NB4 (cell line): ENCODE measurements at places on chromosomes 5 and 9.

- DNase-seq = no peak
These were observed 19.0 kb upstream of the GPX3 start for GRCh38 chr5:151001436-151001835.

DNA sequence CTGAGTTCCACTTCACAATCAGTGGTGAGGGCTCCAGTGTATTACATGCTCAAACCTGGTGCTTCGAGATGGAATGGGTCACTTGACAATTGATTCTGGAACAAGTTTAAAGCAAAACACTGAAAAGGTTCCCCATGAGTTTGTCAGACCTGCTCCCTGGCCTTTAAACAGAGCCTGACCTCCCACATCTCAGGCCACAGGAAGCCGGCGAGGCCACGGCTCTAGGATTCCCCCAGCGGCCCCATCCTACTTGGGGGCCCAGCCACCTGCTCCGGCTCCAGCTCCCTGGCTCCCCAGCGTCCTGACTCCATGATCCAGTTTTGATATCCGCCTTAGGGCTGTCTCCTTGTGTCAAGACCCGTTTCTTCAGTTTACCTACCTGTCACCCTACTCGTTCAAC lies 62.0 kb downstream of the TTLL11 start:
- no peak for DNase-seq

- DNase-seq = no peak
These were observed 179.9 kb upstream of the SEMA6A start for GRCh38 chr5:116754556-116754955.

DNA sequence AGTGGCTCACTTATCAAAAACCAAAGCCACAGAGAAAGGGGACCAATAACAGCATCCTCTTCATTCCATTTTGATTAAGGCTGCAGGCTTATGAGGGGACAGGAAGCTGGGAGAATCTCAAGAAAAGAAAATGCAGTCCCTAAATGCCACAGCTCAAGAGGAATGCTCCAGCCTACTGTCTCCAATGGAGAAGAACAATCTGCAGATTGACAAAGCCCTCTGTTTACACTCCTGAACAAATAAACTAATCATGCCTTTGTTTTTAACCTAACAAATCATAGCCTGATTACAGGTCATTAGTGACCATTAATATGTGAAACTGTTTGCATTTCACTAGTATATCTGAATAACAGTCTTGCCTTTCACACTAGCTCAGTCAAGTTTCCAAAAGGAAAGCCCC lies 26.5 kb downstream of the PPP2R2B start:
- no peak for DNase-seq

- no peak for DNase-seq
These were observed 12.9 kb downstream of the SLC6A3 start for GRCh38 chr5:1432296-1432695.

GRCh38 chr9:123753669-123754258 lies 176.2 kb downstream of the DENND1A start:
- no peak for DNase-seq

GRCh38 chr9:134781591-134782302 lies 98.9 kb upstream of the FCN2 start:
- DNase-seq = peak; percentile 45

DNA sequence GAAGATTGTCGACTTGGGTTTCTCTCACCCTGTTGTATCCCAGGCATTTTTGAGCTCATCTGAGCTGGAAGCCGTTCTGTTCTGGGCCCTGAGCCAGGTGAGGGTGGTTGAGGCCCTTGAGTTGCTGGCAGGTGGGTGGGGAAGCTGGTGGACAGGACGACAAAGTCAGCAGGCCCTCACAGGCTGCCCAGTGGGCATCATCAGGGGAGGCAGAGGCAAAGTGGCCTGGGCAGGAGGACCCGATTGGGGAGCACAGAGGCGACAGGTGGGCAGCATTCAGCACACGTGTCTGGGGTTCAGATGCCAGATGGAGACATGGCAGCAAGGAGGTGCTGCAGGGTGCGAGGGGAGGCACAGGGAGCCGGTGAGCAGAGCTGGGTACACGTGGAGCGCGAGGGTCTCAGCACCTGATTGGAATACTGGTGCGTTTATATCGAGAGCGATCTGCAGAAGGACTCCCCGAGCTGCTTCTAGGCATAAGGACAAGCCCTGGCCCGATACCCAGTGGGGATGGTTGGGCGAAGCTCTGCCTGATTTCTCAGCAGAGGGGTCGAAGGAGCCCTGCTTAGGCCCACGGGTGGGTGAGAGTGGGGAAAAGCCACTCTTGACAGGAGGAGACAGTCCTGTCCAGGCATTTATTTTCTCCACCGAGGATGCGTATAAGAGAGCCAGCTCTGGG lies 49.0 kb upstream of the SUSD3 start:
- DNase-seq = no peak

GRCh38 chr5:117393125-117393524 lies 818.5 kb upstream of the SEMA6A start:
- DNase-seq = no peak

DNA sequence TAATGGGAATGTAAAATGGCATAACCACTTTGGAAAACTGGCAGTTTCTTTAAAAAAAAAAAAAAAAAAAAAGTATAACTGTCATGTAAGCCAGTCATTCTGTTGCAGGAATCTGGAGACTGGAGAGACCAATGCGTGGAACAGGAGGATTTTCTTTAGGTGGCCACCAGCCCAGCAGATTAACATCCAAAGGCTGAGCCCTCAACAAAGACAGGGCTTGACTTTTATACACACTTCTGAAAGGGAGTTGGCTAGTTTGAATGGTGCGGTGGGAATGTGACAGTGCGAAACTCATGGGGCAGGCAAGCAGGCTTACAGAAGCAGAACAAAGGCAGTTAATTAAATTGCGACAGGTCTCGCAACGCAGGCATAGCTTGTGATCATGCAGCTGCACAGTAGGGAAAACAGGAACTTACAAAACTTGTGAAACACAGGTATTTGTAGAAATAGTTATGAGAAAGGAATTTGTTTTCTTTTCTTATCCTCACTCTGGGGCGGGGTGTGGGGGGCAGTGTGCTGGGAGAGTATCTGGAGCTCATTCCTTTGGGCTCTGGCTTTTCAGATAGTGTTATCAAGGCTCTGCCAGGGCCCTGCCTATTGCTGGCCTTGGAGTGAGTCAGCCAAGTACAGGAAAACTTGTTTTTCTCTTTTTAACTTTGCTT lies 12.0 kb downstream of the UIMC1 start:
- peak; percentile 98 for DNase-seq

GRCh38 chr9:106283769-106284168 lies 579.2 kb upstream of the ZNF462 start:
- DNase-seq = no peak

- DNase-seq = peak; percentile 69
These were observed 40.3 kb upstream of the NAA35 start for GRCh38 chr9:85900504-85901201.

- DNase-seq = peak; percentile 46
These were observed 161.1 kb upstream of the TBCA start for GRCh38 chr5:77937015-77937908.

DNA sequence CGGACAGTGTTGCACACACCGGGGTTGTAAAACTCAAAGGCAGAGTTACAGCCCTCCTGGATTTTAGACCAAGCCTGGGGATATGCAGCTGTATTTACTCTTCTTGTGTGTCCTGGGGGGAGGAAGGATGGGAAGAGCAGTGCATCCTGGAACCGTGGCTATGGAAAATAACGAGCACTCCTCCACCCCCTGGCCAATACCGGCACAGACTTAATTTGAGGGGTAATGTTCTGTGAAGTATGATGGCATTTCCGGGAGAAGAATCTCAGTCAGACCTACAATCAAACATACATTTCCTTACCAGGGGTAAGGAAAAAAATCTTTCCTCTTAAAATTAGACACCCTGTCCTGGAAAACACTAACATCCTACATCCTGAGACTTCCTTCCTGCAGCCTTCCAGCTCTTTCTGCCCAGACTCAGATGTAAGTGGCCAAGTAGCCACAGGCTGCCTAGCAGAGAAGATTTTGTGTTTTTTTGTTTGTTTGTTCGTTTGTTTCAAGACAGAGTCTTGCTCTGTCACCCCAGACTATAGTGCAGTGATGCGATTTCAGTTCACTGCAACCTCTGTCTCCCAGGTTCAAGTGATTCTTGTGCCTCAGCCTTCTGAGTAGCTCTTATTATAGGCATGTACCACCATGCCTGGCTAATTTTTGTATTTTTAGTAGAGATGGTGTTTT lies 11.0 kb upstream of the ERMP1 start:
- DNase-seq = no peak

GRCh38 chr9:109771087-109771486 lies 8.9 kb upstream of the PALM2AKAP2 start:
- no peak for DNase-seq

- no peak for DNase-seq
These were observed at the start of gene SMIM32 for GRCh38 chr5:136192526-136193321. Gene SMIM32 (minus strand): TSS chr5:136193162. CDS start chr5:136192524, 638 bp downstream.

GRCh38 chr9:87494970-87495471 lies 2.6 kb upstream of the DAPK1 start:
- DNase-seq = peak; percentile 37

GRCh38 chr9:70111641-70112236 lies 68.1 kb downstream of the MAMDC2 start:
- DNase-seq = no peak

- peak; percentile 11 for DNase-seq
These were observed 156.7 kb upstream of the TLX3 start for GRCh38 chr5:171152382-171152781.

DNA sequence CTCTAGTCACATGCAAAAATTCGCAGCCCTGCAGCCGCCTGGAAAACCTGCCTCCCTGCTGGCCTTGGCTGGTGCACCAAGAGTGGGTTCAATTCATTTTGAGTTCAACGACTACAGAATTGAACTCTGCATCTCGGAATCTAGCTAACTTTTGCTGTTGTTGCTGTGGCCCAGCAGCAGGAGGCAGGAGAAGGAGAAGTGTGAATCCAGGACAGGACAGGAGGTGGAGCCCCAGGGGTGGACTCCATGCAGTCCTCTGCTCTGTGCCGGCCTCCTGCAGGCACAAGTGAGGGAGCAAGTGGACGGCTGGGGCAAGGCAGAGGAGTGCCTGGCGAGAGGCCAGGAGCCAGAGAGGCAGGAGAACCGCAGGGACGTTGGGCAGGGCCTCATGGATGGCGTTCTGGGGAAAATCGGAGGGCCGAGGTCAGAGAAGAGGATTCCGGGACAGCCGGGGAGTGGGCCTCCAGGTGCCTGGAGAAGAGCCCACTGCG lies 214.2 kb downstream of the FANCC start:
- no peak for DNase-seq

- DNase-seq = no peak
These were observed 87.6 kb downstream of the PHF2 start for GRCh38 chr9:93663877-93664548.

- no peak for DNase-seq
These were observed 28.1 kb downstream of the FAM114A2 start for GRCh38 chr5:154010660-154011059.

DNA sequence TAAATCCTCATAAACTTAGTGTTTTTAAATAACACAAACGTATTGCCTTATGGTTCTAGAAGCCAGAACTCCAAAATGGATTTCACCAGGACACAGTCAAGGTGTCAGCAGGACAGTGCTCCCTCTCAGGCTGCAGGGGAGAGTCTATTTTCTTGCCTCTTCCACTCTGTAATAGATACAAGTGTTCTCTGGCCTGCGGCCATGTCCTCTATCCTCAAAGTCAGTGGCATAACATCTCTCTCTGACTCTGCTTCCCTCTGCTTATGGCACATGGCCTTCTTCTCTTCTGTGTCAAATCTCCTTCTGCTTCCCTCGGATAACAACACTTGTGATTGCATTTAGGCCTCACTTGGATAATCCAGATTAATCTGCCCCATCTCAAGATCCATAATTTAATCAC lies 129.4 kb upstream of the OR13F1 start:
- no peak for DNase-seq

- DNase-seq = no peak
These were observed 73.8 kb downstream of the DAB2IP start for GRCh38 chr9:121725008-121725775.

- no peak for DNase-seq
These were observed 187.1 kb downstream of the KDM4C start for GRCh38 chr9:6944896-6945295.

DNA sequence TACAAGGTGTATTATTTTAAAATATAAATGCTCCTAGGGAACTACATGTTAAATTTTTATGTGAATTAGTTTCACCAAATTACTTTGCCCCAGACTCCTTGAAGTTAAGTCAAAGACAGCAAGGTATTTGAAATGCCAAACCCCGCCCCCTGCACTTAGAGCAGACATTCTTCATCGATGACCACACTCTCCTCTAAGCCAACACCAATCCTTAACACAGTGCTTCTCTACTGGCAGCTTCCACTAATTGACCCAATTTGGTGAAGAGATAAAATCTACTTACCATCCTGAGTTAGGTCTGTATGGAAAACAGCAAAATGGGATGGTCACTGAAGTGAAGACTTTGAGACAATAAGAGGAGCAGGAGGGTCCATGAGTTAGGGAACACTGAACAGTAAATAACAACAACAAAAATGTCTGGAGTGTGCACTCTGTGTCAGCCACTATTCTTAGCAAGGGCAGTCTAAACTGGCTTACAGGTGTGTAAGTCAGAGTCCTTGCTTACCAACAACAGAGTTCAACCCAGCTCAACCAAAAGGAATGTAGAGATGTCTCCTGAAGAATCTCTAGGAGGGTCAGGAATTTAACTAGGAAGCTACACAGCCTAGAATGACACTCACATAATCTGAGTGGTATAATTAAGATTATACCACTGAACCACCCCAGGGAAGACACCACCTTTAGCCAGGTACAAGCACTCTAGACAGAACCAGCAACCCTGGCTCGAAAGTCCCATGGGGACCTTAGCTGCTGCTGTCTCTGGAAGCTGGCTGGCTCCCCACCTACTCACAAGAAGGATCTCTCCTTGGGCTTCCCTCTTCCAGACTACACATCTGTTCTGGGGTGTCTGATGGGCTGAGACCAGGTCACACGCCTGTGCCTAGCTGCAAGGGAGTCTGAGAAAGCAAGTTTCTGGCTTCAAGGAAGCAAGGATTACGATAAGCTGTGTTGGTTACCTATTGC lies 8.8 kb upstream of the UBE2QL1 start:
- no peak for DNase-seq

- no peak for DNase-seq
These were observed 153.1 kb downstream of the PCSK1 start for GRCh38 chr5:96279801-96280542.

GRCh38 chr5:152861231-152861630 lies 456.2 kb upstream of the NMUR2 start:
- DNase-seq = no peak

- DNase-seq = no peak
These were observed 36.6 kb downstream of the FAM114A2 start for GRCh38 chr5:154002093-154002492.

DNA sequence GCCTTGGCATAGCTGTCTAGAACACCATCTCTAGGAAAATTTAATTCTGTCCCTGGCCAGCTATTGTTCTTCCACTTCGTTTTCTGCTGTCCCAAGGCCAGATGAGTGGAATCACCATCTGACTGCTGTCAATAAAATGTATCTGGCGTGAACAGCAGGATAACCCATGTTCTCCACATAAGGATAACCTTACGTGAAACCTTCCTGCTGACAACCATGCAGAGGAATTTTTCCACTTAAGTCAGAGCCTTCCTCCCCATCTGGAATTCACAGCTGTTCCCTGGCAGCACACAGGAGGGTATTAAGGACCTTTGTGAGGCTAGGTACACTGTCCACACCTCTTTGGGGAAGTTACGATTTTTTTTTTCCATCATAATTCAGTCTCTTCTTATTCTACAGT lies 28.6 kb downstream of the RNF44 start:
- DNase-seq = no peak

GRCh38 chr9:130847306-130848217 lies 12.5 kb downstream of the ABL1 start:
- peak; percentile 42 for DNase-seq

GRCh38 chr5:132020568-132021339 lies 9.3 kb upstream of the ACSL6 start:
- peak; percentile 51 for DNase-seq

GRCh38 chr9:69157751-69158466 lies 16.2 kb upstream of the TJP2 start:
- DNase-seq = no peak
